ENCODE measurements at places on chromosomes 3 and 15.

DNA sequence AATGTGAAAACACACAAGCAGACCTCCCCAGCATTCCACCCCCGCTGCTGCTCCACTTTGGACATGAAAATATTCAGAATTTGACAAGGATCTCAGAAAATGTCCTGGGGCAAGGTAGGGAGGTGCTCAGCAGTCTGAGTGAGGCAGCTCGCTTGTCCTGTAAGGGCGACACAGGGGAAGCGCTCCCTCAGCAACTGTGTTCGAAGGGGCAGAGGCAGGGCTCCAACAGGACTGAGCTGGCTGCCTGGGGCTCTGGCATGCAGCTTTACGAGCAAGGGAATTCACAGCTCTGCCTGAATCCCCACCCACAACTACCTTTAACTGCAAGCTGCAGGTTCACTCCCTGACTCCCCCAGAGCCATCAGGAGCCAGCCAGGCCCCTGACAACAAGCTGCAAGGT is 287.0 kb upstream of the LYSMD4 start:
- no peak for DNase-seq

GRCh38 chr15:33656168-33656567 is 312.1 kb upstream of the CHRM5 start:
- DNase-seq: no peak

- no peak for DNase-seq
These were observed 163.3 kb downstream of the CDIN1 start for GRCh38 chr15:36742696-36743095.

- DNase-seq: no peak
These were observed 998.1 kb downstream of the SI start for GRCh38 chr3:164080208-164080607.

- DNase-seq: peak; percentile 19
These were observed 221.0 kb upstream of the EOMES start for GRCh38 chr3:27943106-27943505.

DNA sequence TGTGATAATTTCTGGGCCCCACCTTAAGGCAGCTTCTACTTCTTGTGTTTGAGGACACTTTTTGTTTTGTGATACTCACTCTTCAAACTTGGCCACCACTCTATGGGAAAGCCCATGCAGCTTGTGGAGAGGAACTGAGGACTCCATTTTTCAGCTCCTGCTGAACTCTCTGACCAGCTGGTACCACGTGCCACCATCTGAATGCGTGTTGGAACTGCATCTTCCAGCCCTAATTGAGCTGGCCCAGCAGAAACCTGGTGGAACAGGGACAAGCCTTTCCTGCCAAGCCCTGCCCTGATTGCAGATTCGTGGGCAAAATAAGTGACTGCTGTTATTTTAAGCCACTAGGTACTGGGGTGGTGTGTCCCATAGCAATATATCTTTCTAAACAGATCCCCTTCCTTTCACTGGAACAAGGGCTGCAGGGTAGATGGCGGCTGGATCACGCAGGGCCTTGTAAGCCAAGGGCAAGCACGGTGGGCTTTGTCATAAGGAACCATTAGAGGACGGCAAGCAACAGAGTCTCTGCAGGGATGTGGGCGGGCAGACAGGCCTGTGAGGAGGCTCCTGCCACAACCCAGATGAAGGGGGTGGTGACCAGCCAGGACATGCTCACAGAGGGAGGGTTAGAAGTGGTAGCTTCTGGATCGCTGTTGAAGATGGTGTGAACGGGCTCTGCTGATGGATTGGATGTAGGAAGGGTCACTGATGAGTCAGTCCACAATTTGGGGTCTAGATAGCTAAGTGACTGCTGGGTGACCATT is 9.5 kb downstream of the H1-8 start:
- no peak for DNase-seq

DNA sequence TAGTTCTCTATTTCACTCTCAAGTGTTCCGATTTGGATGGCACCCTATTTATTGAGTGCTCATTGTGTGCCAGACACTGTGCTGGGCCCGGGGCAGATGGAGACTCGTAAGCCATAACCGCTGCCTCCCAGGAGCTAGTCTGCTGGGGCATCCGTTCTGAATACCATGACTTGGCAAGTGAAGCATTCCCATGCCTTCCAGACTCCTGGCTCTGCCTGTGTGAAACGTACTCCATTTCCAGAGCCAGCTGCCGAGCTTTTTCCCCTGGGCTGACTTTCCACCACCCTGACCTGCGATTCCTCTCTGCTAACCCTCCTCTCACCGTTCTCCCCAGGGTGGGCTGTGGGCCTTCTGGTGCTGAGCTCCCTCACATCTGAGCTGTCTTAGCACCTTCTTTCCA is 303.1 kb upstream of the CTDSPL start:
- no peak for DNase-seq

DNA sequence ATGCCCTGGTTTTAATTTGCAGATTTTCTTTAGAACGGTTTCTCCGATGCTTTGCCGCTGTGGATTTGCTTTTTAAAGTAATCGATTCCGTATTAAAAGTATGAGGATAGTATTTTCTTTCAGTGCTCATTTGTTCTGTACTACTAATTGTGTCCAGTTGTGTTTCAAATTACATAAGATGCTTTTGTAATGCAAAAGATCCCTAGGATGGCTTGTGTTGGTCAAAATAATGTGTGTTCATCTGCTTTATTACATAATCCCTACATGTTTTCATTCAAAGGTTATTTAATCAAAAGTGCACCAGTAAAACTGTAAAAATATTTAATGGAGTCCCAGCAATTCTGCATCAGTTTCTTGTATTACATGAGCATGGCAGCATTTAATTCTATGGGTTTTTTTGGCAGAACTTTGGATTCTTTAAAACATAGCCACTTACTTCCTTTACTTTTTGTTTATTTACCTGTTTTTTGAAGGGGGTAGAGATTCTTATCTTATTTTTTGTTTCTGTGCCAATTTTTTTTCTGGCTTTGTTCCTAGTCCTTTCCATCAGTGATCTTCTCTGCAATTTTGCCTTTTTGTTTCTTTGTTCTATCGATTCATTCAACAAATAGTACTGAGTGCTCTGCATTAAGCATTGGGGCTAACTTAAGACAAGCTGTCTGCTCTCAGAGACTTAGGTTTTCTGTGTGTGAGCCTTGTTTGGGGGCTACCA is 352.8 kb downstream of the LRTM1 start:
- DNase-seq: no peak

DNA sequence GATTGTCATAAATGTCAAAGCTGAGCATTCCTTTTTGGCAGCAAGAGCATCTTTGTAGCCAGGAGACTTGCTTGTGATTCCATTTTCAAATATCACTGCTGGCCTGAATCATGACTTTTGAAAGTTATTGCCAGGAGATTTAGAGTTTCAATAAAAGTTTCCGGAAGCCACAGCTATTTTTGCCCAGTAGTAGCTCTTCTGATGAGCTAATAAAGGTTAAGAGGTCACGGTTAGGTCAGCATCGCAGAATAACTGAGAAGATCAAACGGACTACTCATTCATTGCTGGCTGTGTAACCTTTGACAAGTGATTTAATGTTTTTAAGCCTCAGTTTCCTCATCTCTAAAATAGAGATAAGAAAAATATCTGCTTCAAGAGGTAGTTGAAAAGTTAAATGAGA is 105.1 kb upstream of the ETV5 start:
- DNase-seq: no peak

- DNase-seq: no peak
These were observed 2.9 kb upstream of the TFG start for GRCh38 chr3:100706365-100706764.

DNA sequence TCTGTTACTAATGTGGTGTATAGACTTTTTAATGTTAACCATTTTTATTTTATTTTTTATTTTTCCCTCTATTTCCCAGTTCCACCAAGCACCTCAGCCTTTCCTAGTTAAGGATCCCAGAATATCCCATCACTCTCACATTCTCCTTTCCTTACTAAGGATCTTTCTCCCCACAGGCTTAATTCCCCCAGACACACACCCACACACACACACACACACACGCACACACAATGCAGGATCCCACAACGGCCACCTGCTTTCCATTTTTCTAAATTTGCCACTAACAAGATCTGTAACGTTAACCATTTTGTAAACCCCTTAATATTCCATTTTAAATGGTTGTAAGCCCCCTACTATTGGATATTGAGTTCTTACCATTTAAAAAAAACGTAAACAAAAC is 404.1 kb downstream of the ZIC1 start:
- no peak for DNase-seq
